Calu3 (cell line): ENCODE measurements at places on chromosomes 5 and 9. TPM values are rescaled to one million over a fixed set of nuclear protein-coding genes. Genes with fewer than 3 reads are reported as not detected.

Gene PCDHGB3
- total RNA-seq = 1.2 and 1.6 TPM in 2 replicates

Gene ADCY2
- not detected in 2 replicates for total RNA-seq

DNA sequence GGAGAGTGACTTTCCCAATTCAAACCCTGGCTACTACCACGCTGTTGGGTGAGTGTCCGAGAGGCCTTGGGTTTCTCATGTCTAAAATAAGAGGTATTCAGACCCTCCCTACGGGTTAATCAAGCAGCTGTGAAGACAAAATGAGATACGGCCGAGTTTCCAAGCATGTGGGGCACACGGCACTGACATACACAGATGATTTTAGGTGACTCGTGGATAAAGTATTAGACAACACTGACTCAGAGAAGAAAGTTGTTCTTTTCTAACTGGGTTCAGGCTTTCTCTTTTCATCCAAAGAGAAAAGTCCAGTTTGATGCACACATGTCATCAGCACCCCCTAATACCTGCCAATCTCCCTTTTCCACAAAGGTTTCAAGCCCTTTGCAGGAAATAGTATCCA, 15.6 kb downstream of the FOXI1 start:
- no peak for DNase-seq

DNA sequence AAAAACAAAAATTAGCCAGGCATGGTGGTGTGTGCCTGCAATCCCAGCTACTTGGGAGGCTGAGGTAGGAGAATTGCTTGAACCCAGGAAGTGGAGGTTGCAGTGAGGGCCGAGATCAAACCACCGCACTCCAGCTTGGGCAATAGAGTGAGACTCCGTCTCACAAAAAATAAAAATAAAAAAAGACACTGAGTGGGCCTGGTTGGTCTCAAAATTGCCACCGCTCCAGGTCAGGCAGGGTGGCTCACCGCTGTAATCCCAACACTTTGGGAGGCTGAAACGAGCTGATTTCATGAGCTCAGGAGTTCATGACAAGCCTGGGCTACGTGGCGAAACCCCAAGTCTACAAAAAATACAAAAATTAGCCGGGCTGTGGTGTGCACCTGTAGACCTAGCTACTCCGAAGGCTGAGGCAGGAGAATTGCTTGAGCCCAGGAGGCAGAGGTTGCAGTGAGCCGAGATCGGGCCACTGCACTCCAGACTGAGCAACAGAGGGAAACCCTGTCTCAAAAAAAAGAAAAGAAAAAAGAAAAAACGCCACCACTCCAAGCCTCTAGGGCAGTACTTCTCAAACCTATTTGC, 1.8 kb downstream of the STK10 start:
- DNase-seq = no peak

GRCh38 chr5:144915452-144915851, 744.8 kb downstream of the KCTD16 start:
- no peak for DNase-seq

GRCh38 chr9:114021578-114021977, 56.5 kb downstream of the AMBP start:
- no peak for DNase-seq

DNA sequence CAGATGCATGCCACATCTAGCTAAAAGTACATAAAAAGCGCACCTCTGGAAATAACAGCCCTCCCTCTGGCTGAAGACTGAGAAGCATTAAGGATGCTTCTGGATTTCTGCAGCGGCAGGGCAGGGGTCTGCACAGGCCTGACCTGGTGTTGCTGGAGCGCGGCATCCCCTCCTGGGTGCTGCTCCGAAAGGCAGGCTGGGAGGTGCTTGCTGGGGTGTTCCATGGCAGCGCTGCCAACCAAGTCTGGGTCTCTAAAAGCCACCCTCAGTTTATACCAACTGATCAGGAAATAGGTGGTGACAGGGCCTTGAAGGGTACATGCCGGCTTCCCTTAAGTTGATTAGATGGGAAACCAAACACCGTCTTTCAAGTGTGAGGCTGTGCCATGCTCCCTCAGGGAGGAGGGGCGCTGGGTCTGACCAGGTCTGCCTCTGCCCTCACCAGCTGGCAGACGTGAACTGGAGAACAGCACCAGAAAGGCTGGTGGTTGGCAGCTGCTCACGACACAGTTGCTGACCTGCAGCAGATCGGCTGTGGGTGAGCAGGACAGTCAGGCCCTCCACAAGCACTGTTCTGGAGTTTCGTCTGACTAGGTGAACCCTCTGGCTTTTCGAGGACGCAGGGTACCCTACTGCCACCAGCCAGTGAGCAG, 81.6 kb downstream of the DAP start:
- DNase-seq = no peak

GRCh38 chr5:59685191-59685530, 208.4 kb downstream of the PDE4D start:
- no peak for DNase-seq

Gene PGM5
- total RNA-seq = 0.87 TPM in 1 of 2 replicates, not detected in the other

Gene PRRX2
- total RNA-seq = not detected in 2 replicates

DNA sequence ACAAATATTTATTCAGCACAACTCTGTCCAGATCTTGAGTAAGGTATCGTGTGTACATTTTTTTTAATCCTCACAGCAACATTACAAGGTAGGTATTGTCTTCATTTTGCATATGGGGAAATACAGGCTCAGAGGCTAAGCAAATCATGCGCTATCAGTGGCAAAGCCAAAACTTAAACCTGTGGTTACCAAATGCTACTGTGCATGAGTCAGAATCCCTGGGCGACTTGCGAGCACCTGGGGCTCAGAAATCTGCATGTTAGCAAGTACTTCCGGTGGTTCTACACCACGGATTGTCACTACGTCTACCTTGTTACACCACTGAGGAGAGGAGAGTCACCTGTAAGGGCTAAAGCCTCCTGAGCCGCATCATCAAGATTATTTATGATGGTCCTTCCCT, 21.3 kb downstream of the C5orf58 start:
- peak; percentile 84 for DNase-seq

Gene C1QTNF3
- total RNA-seq = 1.5 and 2.1 TPM in 2 replicates

Gene ELOVL7
- total RNA-seq = 40.5 and 42.7 TPM in 2 replicates

Gene BHMT
- not detected in 2 replicates for total RNA-seq
